ENCODE measurements at places on chromosomes 13 and 19. TPM values are rescaled to one million over a fixed set of nuclear protein-coding genes. Genes with fewer than 3 reads are reported as not detected.

KL gene
- total RNA-seq, result 0.42 TPM

DNA sequence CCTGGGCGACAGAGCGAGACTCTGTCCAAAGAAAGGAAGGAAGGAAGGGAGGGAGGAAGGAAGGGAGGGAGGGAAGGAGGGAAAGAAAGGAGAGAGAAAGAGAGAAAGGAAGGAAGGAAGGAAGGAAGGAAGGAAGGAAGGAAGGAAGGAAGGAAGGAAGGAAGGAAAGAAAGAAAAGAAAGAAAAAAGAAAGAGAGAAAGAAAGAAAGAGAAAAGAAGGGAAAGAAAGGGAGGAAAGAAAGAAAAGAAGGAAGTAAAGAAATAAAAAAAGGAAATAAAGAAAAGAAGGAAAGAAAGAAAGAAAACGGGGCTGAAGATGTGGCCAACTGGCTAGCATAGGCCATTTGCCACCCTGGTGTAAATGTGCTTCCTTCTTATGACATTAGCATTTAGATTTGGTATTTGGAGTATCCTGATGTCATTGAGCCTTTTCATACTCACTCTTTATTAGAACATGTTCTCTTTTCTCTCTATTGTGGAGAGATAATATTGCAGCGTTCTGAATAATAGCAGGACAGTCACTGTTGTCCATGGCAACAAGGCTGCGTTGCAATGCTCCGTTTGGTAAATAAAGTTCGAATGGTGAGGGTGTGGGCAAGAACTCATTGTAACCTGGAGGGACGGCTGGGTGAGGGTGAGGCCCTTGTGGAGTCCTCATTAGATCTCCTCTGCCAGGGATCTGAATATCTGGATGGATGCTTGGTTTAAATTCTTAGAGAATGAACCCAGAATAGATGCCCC is 173.9 kb upstream of the UBL3 start:
- DNase-seq, result no peak

ATP4B gene
- total RNA-seq, result not detected

DNA sequence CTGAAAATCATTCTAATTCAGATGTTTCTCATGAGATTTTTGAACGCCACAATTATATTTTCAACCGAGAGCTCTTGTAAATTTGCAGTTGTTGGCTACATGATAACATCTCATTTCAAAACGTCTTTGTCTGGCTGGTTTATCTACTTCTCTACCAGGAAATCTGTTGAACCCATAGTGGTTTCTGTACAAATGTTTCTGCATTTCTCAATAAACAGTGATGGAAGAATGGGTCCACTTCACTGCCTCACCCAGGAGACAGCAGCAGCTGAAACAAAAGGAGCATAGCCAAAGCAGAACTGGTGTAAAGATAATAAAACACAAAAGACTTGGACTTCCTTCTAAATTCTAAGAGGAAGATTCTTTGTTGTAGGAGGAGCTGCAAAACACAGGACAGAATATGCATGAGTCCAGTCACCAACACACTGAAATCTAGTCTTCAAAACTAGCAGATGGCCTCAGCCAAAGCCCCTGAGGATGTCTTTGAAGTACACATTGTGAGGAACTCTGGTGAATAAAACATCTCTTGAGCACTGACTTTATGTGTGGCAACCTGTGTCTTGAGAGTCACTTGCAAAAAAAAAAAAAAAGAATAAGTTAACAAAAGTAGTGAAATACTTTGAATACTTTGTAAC is 68.6 kb upstream of the FGF14 start:
- no peak for DNase-seq

PSMD8 gene
- total RNA-seq, result 368 TPM

DNA sequence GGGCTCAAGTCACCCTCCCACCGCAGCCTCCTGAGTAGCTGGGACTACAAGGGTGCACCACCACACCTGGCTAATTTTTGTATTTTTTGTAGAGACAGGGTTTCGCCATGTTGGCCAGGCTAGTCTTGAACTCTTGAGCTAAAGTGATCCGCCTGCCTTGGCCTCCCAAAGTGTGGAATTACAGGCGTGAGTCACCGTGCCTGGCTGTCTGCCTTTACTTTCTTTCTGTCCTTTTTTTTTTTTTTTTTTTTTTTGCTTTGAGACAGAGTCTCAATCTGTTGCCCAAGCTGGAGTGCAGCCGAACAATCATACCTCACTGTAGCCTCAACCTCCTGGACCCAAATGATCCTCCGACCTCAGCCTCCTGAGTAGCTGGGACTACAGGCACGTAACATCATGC is 25.0 kb upstream of the OR1M1 start:
- no peak for DNase-seq

GRCh38 chr13:27772651-27773425 is 19.4 kb upstream of the GSX1 start:
- DNase-seq, result no peak

- no peak for DNase-seq
Observed at GRCh38 chr13:28611654-28612131, 47.2 kb upstream of the POMP start.

GRCh38 chr13:41006978-41007743 is 12.0 kb downstream of the ELF1 start:
- no peak for DNase-seq

EPSTI1 gene
- total RNA-seq, result 10.2 TPM

- no peak for DNase-seq
Observed at GRCh38 chr13:44591316-44591715, 15.2 kb upstream of the TSC22D1 start.

DNA sequence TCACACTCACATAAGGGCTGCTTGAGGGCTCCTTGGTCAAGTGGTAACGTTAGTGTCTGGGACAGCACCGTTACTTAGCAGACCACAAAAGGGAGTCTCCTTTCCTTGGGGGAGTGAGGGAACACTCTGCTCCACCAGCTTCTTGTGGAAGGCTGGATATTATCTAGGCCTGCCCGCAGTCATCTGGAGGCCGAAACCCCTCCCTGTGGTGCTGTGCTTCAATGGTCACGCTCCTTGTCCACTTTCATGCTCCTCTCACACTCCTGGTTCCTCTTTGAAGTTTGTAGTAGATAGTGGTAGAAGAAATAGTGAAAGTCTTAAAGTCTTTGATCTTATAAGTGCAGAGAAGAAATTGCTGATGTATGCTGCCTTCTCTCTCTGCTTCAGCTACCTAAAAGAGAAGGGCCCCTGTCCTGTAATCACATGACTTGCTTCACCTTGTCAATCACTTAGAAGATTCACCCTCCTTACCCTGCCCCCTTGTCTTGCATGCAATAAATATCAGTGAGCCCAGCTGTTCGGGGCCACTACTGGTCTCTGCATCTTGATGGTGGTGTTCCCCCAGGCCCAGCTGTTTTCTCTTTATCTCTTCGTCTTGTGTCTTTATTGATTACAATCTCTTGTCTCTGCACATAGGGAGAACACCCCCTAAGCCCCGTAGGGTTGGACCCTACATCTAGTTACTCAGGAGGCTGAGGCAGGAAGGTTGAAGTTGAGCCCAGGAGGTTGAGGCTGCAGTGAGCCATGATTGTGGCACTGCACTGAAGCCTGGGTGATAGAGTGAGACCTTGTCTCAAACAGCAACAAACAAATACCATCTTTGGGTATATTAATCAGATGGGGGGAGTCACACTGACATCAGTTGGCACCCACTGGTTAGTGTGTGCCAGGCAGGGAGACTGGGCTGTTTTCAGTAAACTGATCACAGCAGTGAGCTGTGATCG is 11.6 kb upstream of the MZF1 start:
- DNase-seq, result no peak

Measured in activated T-cell treated with anti-CD3 and anti-CD28 coated beads, Interleukin-2, amount 50 U/mL, for 4 hours (primary cell).